ENCODE measurements at places on chromosomes 2 and 18.

DNA sequence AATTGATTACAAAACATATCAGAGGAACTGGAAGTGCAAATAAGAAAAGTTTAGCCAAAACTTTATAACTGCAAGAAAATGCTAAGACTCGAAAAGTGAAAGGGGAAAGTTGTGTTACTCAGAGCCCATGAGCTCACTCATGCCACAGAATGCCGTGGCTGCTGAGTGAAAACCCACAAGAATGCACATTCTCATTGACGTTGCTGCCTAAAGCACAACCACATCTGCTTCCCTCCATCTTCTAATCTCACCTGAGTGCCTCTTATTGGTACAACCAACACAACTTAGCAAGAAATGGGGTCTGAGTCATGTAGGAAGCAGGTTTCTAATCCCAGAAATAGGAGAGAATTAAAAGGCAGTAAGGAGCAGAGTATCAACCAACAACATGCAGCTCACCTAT lies 259.7 kb downstream of the LNPK start:
- DNase-seq: peak; percentile 25

GRCh38 chr2:43107679-43108078 lies 118.7 kb downstream of the ZFP36L2 start:
- no peak for DNase-seq

DNA sequence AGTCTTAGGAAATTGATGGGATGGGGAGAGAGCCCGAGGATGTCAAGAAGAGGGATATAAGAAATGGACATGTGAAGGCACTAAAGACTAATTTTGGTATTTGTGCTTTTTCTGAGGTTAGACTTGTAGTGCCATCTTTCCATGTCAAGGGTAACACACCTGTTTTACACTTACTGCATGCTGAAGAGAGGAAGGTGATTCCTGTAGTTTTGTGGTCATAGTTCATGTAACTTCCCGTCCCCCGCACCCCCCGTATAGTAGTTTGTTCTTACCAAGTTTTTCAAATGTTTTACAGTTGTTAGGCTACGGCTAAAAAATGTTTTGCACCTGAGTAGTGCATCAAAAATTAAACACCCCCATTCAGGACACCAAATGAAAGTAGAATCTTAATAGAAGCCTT lies 73.8 kb downstream of the CLIP4 start:
- no peak for DNase-seq

GRCh38 chr18:68940754-68941153 lies 142.9 kb downstream of the CCDC102B start:
- DNase-seq: no peak

- DNase-seq: no peak
Observed at GRCh38 chr2:54676656-54677055, 46.8 kb upstream of the EML6 start.

DNA sequence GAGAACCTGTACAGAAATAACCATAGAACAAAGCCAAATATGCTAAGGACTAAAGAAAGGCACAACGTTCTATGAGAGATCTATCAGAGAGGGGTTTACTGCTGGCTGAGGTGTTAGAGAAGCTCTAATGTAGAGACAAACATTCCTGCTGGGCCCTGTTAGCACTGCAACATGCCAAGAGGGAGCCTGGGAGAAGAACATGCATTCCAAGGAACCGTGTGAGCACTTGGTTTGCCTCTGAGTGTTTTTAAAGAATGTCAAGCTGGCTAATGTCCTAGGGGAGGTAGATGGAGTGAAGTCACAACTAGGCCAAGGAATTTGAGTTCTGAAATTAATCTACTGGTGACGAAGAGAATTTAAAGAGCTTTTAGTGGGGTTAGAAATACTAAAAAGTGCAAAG lies 384.3 kb upstream of the LYPD1 start:
- no peak for DNase-seq

- no peak for DNase-seq
Observed at GRCh38 chr2:128439791-128440665, 121.4 kb upstream of the HS6ST1 start.

- no peak for DNase-seq
Observed at GRCh38 chr2:217329023-217329431, 469.2 kb upstream of the TNP1 start.

GRCh38 chr2:210445116-210445707 lies 31.3 kb downstream of the LANCL1 start:
- peak; percentile 47 for DNase-seq

GRCh38 chr2:189709501-189710221 lies 35.2 kb downstream of the ANKAR start:
- DNase-seq: no peak

- no peak for DNase-seq
Observed at GRCh38 chr18:48863432-48864065, 87.2 kb downstream of the SMAD7 start.

DNA sequence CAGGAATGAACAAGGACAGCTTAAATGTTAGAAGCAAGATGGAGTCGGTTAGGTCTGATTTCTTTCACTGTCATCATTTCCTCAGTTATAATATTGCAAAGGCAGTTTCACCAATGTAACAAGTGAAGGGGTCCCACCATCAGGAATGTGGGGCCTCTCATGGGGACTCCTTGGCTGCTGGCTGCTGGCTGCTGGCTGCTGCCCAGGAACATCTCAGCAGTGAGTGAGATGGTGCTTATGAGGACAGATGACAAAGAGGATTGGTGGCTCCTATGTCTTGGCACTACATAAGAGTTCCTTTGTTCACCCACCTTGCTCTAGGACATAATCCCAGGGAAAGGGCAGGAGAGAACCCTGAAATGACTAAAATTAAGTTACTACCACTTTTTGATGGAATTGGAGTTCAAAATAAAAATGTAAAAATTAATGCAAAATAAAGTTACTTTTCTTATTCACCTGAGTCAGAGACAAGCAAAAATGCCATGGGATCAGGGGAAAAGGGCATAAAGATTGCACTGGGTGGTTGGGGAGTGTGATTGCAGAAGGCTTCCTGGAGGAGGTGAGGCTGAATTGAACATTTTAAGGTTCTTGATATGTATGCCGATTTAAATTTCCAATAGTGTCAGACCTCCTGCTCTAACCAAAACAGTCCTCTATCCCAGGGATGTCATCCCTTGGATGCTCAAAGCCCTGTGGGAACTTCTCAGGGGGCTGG lies 23.4 kb downstream of the TMEM177 start:
- no peak for DNase-seq

DNA sequence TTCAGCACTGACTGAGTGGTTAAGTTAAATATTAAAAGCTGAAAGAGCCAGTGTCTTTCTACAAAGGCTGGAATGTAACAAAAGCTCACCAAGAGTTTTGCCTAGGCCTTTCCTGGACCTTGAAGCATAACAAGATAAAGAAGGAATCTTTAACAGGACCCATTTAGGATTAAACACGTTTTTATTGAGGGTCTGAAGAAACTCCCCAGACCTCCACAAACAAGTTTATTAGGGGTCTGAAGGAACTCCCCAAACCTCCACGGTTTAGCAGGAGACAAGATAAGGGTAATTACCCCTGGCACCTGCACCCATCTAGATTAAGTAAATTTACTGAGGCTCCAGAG lies 104.0 kb downstream of the ACAA2 start:
- no peak for DNase-seq

DNA sequence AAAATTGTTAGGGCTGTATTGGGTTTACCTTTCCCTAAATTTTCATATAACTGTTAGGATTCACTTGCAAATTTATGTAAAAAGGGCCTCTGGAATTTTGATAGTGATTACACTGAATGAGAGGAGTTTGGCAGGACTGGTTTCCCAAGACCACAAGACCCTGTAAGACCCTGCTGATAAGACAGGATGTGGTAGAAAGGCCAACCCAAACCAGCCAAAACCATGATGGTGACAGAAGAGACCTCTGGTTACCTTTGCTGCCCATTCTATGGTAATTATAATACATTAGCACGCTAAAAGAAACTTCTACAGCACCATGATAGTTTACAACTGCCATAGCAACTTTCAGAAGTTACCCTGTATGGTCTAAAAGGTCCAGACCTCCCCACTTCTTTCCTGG lies 8.3 kb upstream of the CASP10 start:
- DNase-seq: no peak

GRCh38 chr2:2647141-2647541 lies 316.1 kb upstream of the MYT1L start:
- DNase-seq: peak; percentile 57

DNA sequence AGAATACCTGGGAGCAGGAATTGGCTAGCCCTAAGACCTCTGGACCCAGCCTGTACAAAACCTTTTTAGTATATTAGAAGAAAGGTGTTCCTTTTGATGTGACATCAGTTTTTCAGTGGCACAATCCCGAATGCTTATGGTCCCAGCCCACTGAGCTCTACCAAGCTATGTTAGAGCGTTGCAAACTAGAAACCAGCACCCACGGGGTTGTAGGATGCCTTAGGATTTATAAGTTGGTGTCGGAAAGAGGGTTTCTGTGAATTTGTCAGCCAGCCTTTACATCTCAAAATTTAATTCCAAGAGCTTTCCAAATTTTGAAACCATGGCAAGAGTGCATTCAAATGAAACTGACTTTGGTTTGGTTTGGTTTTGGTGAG lies 499 bp upstream of the LMAN1 start:
- DNase-seq: no peak

DNA sequence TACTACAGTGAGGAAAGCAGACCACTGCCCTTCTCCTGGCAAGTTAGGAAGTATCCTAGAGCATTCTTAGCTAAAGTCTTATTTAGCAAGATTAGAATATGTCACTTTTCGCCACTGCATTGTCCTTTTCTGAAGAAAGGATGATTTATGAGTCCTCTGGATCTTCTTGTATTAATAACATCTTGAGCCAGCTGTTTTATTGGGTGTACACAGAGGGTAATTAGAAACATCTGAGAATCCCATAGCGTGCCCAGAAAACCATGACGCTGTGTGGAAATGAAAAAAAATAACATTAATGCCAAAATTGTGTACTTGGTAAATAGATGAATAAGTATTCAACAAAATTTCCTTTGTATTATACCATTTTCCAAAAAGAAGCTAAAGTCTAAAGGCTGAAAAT lies 198.7 kb downstream of the LTBP1 start:
- no peak for DNase-seq

All from ACHN (cell line).